Activated naive CD8-positive, alpha-beta T cell treated with anti-CD3 and anti-CD28 coated beads for 36 hours (primary cell): ENCODE measurements at places on chromosomes 16 and 17.

GRCh38 chr16:180681-181564, 664 bp downstream of the HBQ1 start:
- DNase-seq = peak; percentile 88

DNA sequence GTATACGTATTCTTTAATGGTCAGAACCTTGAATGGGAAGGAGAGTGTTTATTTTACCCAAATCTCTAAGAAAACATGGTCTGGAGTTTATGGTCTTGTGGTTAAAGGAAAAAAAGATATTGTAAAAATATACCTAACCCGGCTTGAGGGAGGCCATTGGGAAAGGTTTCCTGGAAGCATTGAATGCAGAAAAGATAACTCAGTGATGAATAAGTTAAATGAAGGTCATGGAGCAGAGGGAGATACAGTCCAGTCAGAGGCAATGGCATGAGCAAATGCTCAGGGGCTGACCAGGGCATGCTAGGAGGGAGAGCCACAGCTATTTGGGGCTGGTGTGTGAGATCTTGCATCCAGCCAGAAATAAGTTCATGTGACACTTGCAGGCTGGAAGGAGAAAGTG, 430.4 kb upstream of the CDH5 start:
- no peak for DNase-seq

DNA sequence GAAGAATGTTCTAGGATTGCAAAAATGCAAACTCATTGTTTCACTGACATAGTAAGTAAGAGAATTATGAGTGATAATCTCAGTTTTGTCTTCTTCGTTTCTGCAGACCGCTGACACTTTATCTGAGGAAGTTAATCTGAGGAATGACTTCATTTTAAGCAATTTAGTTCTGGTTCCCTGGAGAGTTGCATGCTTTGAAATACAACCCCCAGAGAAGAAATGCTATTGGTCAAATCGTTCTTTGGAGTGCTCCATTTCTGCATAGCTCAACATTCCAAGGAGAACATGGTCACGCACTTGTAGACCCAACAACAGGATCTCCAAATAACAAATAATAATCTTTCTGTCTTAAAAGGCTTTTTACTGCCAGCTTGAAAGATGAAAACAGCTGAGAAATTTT, 427.1 kb downstream of the GRIN2A start:
- no peak for DNase-seq

GRCh38 chr16:78988361-78988969, 612.1 kb downstream of the MAF start:
- DNase-seq = no peak

DNA sequence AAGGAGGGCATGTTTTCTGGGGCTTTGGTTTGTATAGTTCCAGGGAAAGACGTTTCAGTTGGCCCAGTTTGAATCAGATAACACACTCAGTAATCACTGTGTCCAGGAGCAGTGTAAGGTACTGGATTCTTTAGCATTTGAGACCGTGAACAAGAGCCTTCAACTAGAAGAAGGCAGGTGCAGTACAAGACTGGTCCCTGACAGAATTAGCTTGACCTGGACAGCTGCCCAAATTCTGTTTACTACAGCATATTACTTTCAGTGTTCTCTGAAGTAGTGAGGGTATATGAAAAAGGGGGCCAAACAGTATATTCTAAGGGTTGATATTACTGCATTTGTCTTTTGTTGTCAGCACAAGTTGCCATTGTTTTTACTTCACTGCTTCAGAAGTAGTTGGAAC, 81.3 kb downstream of the COX10 start:
- DNase-seq = no peak

GRCh38 chr16:54099627-54100026, 187.0 kb downstream of the IRX3 start:
- DNase-seq = no peak

GRCh38 chr16:88008840-88009239, 57.6 kb downstream of the BANP start:
- DNase-seq = no peak
